Osteocyte (in vitro differentiated cells): ENCODE measurements at places on chromosomes 7 and 10.

DNA sequence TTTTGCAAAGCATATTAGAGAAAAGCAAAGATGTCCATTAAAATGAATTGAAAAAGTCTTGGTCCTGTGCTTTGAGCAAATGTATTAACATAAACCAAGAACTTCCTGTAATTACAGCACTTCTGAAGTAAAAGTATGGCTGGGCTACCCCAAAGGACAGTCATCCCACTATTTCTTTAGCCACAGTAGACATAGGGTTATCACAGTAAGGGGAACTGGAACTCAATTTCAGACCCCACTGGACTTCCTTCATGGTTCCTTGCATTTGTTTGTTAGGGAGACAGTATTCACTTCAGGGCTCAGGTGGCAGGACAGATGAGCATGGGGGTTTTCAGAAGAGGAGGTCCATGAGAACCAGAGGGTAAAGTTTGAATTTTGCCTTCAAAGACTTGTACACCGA is 203.1 kb upstream of the PDE1C start:
- no peaks in the 10 kb centered on the region for H3K36me3 ChIP-seq
- H3K4me1 ChIP-seq = no peaks in the 10 kb centered on the region
- DNase-seq = no peak
- H3K27me3 ChIP-seq = peaks cover 27% of the 10 kb centered on the region
- H3K27ac ChIP-seq = no peak overlapping the region

- no peaks in the 10 kb centered on the region for H3K27me3 ChIP-seq
- H3K27ac ChIP-seq = peak overlapping the region; percentile 75
- no peak overlapping the region for H3K4me3 ChIP-seq
- no peak for DNase-seq
- H3K4me1 ChIP-seq = peaks cover 30% of the 10 kb centered on the region
These were observed 30.9 kb downstream of the LAMB1 start for GRCh38 chr7:107972075-107972482.

DNA sequence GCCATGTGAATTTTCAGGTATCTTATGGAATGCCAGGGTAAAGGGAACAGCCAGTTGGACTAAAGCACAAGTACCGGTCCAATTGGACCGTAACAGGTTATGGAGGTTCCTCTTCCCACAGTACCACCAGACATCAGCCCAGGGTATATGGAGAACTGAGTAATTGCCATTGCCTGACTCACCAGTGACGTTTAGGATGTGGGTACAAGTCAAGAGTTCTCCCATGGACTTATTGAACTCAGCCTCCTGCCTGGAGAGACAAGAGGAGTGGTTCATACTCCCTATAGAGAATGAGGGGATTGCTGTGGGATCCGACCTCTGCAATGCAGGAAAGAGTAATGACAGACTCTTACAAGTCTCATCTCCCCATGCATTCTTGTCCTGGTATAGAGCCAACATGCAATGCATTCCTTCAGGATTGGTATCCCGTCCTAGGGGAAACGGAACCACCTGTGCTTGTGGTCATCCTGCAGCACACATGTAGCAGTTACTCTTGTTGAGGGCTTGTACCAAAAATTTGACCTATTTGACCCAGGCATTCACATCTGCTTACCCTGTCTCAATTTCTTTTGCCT is 30.7 kb upstream of the ELOVL3 start:
- no peak overlapping the region for H3K4me3 ChIP-seq
- DNase-seq = no peak
- no peaks in the 10 kb centered on the region for H3K4me1 ChIP-seq
- H3K27ac ChIP-seq = no peak overlapping the region
- H3K27me3 ChIP-seq = peaks cover 43% of the 10 kb centered on the region
- no peaks in the 10 kb centered on the region for H3K36me3 ChIP-seq

DNA sequence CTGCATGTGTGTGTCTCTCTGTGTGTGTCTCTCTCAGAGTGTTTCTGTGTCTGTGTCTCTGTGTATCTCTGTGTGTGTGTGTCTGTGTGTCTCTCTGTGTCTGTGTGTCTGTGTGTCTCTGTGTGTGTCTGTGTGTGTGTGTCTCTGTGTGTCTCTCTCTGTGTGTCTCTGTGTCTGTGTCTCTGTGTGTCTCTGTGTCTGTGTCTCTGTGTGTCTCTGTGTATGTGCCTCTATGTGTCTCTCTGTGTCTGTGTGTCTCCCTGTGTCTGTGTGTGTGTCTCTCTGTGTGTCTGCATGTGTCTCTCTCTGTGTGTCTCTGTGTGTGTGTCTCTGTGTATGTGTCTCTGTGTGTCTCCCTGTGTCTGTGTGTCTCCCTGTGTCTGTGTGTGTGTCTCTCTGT is 44.8 kb upstream of the C10orf71 start:
- no peaks in the 10 kb centered on the region for H3K4me1 ChIP-seq
- no peak overlapping the region for H3K27ac ChIP-seq
- no peaks in the 10 kb centered on the region for H3K36me3 ChIP-seq
- DNase-seq = no peak
- H3K4me3 ChIP-seq = no peak overlapping the region

DNA sequence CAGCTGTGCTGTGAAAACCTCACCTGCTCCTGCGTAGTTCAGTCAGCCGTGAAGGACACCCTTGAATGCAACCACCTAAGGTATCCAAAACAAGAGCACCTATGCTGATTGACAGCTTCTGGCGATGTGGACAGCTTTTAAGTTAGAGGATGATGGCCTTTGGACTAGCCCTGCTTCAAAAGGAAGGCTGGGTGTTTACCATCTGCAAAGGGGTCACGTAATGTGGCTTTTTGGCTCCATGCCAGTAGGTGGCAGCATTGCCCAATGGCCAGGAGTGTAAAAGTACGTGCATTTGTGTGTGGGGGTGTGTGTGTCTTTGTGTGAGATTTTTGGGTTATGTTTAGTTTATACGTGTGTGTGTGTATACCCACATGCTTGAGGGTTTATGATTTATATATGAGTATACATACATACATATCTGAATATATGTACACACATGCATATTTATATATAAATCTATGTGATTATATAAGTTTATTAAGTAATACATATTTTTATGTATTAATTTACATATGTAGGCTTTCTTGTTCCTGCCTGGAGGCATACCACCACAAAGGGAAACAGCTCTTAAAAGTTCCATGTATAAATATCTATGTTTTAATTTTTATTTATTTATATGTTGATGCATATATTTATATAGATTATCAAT is 236.3 kb upstream of the ANKRD30A start:
- no peaks in the 10 kb centered on the region for H3K4me1 ChIP-seq
- no peaks in the 10 kb centered on the region for H3K36me3 ChIP-seq
- DNase-seq = no peak
- H3K27ac ChIP-seq = no peak overlapping the region

DNA sequence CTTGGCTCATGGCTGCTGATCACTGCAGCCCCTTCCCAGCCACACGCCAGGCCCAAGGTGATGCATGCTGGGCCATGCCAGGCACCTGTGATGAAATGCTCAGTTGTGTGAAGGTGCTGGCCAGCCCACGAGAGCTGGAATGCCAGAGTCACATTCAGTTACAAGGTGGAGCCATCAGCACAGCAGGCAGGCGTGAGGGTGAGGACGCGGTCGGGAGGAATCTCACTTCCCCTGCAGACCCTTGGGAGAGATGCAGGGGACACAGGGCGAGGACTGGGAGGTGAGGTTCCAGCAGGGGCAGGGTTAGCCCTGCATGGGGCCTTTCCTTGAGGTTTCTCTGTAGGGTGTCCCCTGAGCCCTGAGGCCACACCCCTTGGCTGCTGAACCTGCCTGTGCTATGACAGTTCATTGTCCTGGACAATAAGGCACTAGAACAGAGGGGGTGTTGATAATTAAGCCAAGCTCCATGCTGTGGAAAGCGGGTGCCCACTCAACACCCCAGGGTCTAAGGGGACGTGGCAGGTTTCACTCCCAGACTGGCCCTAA is 82.4 kb downstream of the ADARB2 start:
- DNase-seq = no peak
- peaks cover 8% of the 10 kb centered on the region for H3K27me3 ChIP-seq
- no peaks in the 10 kb centered on the region for H3K36me3 ChIP-seq
- H3K27ac ChIP-seq = no peak overlapping the region
- peaks cover 18% of the 10 kb centered on the region for H3K4me1 ChIP-seq

DNA sequence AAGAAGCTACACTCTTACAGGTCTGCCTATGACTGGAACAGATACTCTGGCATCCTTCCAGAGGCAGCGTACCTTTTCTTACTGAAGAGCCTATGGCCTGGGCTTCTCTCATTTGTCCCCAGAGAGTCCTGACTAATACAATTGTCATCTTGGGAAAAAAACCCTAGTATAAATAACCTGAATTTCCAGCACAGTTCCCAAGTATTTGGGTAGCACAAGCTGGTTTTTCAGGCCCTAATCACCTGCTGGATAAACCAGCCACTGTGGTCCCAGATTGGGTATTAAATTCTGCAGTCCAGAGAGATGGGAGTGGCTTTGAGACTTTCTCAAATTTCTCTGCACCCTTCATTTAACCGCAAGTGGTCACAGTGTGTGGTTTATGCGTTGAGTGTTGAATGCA is 186.8 kb upstream of the NEBL start:
- no peak overlapping the region for H3K27ac ChIP-seq
- no peak for DNase-seq
- H3K27me3 ChIP-seq = peaks cover 19% of the 10 kb centered on the region
- H3K4me3 ChIP-seq = no peak overlapping the region
- H3K4me1 ChIP-seq = no peaks in the 10 kb centered on the region

GRCh38 chr7:37367010-37367409 is 81.7 kb downstream of the ELMO1 start:
- no peaks in the 10 kb centered on the region for H3K36me3 ChIP-seq
- H3K4me1 ChIP-seq = no peaks in the 10 kb centered on the region
- H3K27me3 ChIP-seq = peaks cover 9% of the 10 kb centered on the region
- H3K27ac ChIP-seq = no peak overlapping the region
- DNase-seq = no peak

DNA sequence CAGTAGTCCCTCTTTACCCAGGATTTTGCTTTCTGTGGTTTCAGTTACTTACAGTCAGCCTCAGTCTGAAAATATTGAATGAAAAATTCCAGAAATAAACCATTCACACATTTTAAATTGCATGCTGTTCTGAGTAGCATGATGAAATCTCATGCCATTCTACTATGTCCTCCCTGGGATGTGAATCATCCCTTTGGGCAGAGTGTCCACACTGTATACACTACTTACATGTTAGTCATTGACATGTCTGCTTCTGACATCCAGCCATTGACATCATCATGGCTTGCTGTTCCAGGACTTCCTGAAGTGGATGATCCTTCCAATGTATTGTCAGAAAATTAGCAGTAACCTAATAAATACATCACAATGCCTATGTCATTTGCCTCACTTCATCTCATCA is 34.6 kb upstream of the MALRD1 start:
- DNase-seq = no peak
- H3K4me3 ChIP-seq = no peak overlapping the region
- H3K36me3 ChIP-seq = no peaks in the 10 kb centered on the region

- H3K36me3 ChIP-seq = no peaks in the 10 kb centered on the region
- H3K27me3 ChIP-seq = no peaks in the 10 kb centered on the region
- H3K27ac ChIP-seq = no peak overlapping the region
- H3K4me3 ChIP-seq = no peak overlapping the region
- peaks cover 18% of the 10 kb centered on the region for H3K4me1 ChIP-seq
- DNase-seq = no peak
These were observed 2.6 kb downstream of the ATRNL1 start for GRCh38 chr10:115095758-115096157.

DNA sequence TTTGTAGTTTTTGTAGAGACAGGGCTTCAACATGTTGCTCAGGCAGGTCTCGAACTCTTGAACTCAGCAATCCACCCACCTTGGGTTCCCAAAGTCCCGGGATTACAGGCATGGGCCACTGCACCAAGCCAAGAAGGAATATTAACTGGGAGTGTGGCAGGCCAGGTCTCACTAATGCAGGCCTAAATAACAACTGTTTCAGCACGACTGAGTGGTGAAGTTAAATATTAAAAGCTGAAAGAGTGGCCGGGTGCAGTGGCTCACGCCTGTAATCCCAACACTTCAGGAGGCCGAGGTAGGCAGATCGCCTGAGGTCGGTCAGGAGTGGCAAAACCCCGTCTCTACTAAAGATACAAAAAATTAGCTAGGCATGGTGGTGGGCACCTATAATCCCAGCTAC is 21.1 kb downstream of the CHUK start:
- H3K36me3 ChIP-seq = peaks cover 42% of the 10 kb centered on the region
- H3K4me3 ChIP-seq = no peak overlapping the region
- DNase-seq = no peak
- no peaks in the 10 kb centered on the region for H3K27me3 ChIP-seq
- peaks cover 9% of the 10 kb centered on the region for H3K4me1 ChIP-seq
- no peak overlapping the region for H3K27ac ChIP-seq
